ENCODE measurements at places on chromosomes 3 and 15.

DNA sequence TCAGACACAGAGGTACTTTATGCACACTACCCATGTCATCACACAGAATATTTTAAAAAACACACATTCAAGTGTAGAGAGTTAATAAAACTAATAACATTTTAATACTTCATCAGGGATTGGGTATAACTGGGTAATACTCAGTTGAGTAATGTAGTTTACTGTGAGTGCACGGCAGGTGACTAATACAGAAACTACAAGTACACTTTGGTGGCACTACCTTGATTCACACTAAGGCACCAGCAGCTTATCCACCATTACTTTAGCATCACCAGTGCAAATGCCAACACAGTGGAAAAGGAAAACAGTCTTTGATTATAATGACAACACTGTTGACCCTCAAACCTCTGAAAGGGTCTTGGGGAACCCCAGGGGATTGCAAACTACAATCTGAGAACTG lies 33.6 kb downstream of the ZNF280D start:
- no peak for DNase-seq

GRCh38 chr15:39409876-39410530 lies 170.9 kb upstream of the THBS1 start:
- DNase-seq, result no peak

GRCh38 chr3:13013151-13013561 lies 60.1 kb downstream of the IQSEC1 start:
- DNase-seq, result no peak

GRCh38 chr3:81891055-81891895 lies 129.8 kb upstream of the GBE1 start:
- no peak for DNase-seq

DNA sequence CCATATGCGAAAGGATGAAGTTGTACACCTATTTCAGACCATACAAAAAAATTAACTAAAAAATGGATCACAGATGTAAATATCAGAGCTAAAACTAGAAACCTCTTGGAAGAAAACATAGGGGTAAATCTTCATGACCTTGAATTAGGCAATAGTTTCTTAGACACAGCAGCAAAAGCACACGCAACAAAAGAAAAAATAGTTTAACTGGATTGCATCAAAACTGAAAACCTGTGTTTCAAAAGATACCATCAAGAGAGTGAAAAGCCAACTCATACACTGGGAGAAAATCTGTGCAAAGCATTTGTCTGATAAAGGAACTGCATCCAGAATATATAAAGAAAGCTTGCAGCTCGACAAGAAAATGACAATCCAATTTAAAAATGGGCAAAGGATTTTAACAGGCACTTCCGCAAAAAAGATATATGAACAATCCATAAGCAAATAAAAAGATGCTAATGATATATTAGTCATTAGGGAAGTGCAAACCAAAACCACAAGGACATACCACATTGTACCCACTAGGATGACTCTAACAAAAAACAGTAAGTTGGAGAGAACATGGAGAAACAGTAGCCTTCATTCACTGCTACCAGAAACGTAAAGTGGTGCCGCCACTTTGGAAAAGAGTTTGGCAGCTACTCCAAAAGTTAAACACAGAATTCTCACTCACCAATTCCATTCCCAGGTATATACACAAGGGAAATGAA lies 263.1 kb downstream of the ADAMTS17 start:
- no peak for DNase-seq

- no peak for DNase-seq
Observed at GRCh38 chr3:16060358-16060852, 114.1 kb upstream of the GALNT15 start.

- no peak for DNase-seq
Observed at GRCh38 chr15:100924436-100924835, 5.3 kb downstream of the LRRK1 start.

GRCh38 chr3:73885862-73886261 lies 261.1 kb upstream of the PDZRN3 start:
- DNase-seq, result no peak

- no peak for DNase-seq
Observed at GRCh38 chr3:60146121-60146520, 1096.3 kb upstream of the CFAP20DC start.

DNA sequence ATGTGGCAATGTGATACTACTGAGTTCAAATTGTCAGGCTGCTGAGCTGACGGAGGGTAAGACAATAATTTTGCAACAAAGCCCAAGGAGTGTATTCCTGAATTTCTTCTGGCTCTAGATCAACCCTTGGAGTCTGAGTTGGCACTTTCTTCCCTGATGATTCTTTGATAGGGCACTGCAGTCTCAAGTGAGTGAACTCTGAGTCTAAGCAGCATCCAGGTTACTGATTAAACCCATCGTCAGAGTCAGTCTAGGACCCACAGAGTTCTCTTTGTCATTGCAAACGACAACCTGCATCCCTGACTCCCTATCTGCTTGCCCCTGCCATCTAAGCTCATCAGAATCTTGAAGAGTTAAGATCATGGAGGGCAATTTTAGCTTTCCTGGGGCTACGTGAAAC lies 58.6 kb downstream of the MME start:
- peak; percentile 30 for DNase-seq

- DNase-seq, result no peak
Observed at GRCh38 chr15:80673561-80674244, 21.4 kb upstream of the ABHD17C start.

GRCh38 chr15:84987949-84988624 lies 6.4 kb downstream of the PDE8A start:
- DNase-seq, result no peak

- no peak for DNase-seq
Observed at GRCh38 chr3:25419251-25419650, 8.8 kb upstream of the RARB start.

DNA sequence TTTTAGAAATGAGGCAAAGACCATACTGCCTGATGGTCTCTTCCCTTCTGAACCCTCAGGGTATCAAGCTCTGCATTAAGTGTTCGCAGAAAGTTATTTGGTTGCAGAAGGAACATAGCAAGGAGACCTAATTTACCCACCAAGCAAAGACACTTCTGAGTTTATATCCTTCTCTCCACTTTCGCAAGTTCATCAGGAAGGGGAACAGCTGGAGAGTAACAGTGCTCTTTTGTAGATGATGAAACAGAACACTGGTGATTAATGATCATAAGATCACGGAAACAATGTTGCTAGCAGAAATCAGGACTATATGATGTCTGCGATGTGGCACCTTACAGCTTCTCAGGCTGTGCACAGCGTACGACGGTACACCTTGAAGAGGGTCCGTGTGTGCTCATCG lies 62.1 kb downstream of the NCEH1 start:
- DNase-seq, result no peak

- no peak for DNase-seq
Observed at GRCh38 chr3:112671930-112672715, 31.2 kb upstream of the CCDC80 start.

DNA sequence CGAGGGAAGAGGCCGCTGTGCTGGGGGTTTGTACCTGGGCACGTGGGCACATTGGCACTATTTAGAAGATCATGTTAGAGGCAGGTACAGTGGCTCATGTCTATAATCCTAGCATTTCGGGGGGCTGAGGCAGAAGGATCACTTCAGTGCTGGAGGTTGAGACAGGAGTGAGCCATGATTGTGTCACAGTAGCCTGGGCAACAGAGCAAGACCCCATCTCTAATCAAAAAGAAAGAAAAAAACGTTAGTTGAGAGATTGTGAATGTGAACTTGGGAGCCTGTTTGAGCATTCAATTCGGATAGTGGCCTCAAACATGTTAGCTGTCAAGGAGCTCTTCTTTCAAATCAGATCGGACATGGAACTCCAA lies 36.6 kb downstream of the IDH2 start:
- no peak for DNase-seq

DNA sequence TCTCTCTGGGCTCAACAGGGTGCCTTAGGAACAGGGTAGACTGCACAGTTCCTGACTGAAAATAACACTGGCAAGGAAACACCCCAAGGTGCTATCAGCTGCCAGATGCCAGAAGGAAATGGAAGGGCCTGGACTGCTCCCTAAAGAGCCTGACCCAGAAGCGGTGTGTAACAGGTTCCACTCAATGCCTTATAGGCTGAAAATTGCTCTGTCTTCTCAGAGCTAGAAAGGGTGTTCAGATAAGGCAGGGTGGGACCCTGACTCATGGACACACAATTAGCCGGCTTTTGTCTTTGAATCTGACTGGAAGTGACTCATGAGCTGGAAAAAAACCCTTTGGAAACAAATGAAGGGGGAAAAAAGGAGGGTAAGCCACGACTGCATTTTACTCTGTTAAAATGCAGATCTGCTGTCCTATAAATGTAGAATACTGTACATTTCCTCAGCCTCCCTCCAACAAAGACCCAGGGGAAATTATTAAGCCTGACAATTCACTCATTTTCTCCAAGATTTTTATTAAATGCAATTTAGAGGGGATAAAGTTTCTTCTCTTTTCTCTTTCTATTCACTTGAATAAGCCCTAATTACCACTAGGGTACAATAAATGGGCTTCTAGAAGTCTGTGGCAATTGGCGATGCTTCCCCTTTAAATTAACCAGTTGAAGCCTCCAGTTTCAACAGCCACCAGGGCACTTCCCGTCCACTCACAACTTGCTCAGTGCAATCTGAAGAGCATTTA lies 160.2 kb upstream of the TBL1XR1 start:
- DNase-seq, result no peak

- DNase-seq, result no peak
Observed at GRCh38 chr3:196604548-196604947, 34.9 kb upstream of the NRROS start.

DNA sequence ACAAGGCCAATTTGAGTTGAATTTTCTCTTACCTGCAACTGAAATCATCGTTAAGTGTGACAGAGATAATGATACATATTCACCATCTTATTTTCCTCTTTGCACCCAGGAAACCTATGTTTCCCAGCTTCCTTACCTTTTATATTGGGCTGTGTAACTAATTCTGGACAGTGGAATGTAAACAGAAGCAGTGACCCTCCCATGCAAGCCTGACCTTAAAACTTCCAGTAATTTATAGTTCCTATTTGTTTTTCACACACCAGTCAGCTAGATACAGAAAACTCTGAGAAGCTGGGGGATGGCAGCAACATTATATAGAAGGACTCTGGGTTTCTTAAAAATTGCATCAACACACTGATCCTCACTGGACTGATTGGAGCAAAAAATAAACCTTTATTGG lies 4.5 kb upstream of the ZNF280D start:
- no peak for DNase-seq

DNA sequence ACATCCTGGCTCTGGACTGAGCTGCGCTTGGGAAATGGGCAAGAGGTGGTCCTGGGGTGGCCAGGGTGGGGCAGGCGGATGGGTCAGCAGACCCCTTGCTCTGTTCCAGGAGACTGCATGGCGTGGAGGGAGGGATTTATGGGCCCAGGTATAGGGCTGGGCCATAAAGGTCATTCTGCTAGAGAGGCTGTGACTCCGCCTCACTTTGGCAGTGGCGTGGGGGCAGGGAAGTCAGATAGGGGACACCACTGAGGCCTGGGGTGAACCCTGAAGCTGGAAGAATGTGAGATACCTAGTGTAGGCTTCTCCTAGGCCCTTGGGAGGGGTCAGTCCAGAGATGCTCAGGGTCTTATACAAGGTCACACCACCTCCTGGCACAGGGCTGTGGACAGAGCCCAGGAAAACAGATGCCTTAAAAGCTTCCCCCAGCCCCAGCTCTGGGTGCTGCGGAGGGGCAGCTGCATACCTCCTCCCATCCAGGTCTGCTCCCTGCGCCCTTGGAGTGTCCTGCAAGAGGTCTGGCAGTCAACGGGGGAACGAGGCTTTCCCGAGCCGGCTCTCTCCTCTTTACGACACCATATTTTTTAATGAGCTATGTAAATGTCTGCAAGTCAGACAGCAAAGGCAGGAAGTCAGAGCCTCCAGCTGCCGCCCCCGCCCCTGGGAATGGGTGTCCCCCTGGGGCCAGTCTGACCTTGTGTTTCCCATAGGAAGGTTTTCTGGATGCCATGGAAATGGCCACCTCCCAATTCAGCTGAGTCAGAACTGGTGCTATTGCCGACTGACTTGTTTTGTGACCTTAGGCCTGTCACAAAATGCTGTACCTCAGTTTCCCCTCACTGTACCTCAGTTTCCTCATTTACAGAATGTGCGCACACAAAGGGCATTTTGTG lies 26.3 kb downstream of the LINGO1 start:
- peak; percentile 45 for DNase-seq

GRCh38 chr15:74790080-74790916 lies 8.4 kb downstream of the CSK start:
- no peak for DNase-seq

DNA sequence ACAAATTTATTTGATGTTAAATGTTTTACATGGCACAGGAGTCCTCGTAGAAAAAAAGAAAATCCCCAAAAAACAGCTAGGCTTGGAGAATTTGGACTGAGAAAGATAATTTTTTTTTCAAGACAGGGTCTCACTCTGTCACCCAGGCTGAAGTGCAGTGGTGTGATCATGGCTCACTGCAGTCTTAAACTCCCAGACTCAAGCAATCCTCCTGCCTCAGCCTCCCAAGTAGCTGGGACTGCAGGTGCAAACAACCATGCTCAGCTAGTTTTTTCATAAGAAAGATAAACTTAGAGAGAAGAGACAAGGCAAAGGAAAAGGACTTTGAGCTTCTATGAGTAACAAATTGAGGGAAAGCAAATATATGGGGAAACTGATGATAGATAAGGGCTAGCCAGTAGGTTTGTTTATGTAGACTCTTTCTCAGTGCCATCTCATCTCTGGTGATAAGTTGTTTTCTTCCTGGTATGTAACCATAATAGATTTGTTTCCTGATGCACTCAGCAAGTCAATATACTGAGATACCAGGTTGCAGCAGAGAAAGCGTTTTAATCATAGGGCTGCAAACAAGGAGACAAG lies 13.1 kb upstream of the TRMT10C start:
- no peak for DNase-seq

GRCh38 chr3:11381563-11381962 lies 109.4 kb downstream of the ATG7 start:
- no peak for DNase-seq

GRCh38 chr3:87173776-87174175 lies 53.3 kb upstream of the CHMP2B start:
- DNase-seq, result no peak

DNA sequence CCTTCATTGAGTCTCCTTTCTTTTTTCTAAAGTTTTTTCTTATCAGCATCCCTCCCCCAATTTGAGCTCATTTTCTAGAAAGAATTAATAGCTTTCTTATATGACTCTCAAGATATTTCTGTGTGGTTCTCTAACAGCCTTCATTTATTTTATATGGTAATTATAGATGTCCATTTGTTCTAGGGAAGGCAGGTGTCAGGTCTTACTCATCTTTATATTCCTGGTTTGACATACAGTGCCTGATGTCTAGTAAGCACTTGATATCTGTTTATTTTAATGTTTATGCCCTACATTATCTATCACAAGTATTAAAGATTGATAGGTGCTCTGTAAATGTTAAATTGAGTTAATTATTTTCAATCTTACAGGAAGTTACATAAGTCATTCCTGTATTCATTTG lies 426.7 kb upstream of the TPRG1 start:
- no peak for DNase-seq

GRCh38 chr15:85307687-85308045 lies 72.7 kb upstream of the AKAP13 start:
- no peak for DNase-seq

- DNase-seq, result no peak
Observed at GRCh38 chr3:143658861-143659260, 189.4 kb downstream of the SLC9A9 start.
